ENCODE measurements at places on chromosomes 13 and 19.

- DNase-seq = no peak
Observed at GRCh38 chr13:78606471-78607408, 3.4 kb upstream of the POU4F1 start.

DNA sequence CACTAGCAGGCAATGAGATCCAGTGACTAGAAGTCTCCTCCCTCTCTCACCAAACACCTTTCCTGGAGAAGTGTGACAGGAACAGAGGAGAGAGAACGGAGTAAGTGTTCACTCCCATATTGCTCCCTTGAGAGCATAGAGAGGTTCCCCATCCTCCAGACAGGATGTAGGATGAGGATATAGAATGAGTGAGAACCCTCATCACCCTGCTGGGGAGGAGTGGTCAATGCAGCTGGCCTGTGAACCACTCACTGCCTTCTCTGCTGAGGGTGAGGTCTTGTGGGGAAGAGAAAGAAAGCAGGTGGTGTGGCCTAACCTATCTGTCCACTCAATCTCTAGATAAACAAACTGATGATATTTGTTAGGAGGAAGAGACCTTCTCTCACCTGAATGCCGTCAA is 386.6 kb downstream of the PCDH20 start:
- DNase-seq = no peak

- DNase-seq = no peak
Observed at GRCh38 chr19:41422955-41423354, 4.2 kb downstream of the B3GNT8 start.

DNA sequence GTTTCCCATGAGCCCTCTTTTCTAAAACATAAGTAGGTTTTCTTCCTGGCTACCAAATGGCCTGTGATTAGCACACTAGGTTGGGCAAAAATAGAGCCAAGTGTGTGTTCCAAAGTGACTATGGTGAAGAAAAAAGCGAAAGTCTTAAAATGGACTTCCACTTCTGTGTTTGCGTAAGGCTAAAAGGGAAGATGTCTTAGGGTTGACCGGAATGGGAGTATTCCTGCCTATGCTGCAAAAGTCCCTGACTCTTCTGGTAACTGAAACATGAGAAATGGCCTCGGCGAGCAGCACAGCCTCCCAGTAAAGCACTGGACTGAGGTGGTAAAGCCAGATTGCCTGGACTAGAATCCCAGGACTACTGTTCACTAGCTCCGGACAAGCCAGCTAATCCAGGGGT is 2.4 kb upstream of the FPR1 start:
- no peak for DNase-seq

GRCh38 chr13:98632961-98633360 is 56.1 kb upstream of the STK24 start:
- DNase-seq = no peak

DNA sequence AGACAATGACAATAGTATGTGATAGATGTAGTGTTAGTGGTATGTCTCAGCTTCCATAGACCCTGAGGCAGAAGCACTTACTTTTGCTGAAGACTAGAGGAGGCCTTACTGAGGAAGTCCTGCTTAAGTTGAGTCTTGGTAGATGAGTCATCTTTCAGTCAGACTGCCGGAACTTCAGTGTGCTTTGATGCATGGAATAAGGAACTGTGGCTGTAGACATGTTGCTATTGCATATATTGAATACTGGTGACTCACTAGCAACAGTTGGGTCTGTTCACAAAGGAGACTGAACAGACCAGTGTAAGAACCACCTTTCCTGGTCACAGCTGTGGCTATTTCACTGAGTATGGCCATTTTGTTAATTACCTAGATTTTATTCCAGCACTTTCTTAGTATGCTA is 1000.6 kb downstream of the OLFM4 start:
- peak; percentile 33 for DNase-seq

- no peak for DNase-seq
Observed at GRCh38 chr19:17951990-17952976, 14.6 kb upstream of the KCNN1 start.

- DNase-seq = no peak
Observed at GRCh38 chr13:39760521-39760920, 105.1 kb downstream of the COG6 start.

DNA sequence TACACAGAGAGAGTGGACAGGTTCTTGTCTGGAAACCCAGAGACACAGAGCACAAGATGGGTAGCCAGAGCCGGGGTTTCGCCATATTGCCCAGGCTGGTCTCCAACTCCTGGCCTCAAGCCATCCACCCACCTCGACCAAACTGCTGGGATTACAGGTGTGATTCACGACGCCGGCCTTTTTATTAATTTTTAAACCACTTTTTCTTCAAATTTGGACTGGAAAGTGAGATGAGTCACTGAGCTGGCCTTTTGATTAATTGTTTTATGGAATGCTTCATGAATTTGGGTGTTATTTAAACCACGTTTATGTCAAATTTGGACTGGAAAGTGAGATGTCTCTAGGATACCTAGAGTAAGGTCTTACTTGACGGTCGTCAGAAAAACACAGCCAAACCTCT is 12.1 kb upstream of the IGFL1 start:
- no peak for DNase-seq

- no peak for DNase-seq
Observed at GRCh38 chr13:105665284-105665683, 870.2 kb downstream of the EFNB2 start.

DNA sequence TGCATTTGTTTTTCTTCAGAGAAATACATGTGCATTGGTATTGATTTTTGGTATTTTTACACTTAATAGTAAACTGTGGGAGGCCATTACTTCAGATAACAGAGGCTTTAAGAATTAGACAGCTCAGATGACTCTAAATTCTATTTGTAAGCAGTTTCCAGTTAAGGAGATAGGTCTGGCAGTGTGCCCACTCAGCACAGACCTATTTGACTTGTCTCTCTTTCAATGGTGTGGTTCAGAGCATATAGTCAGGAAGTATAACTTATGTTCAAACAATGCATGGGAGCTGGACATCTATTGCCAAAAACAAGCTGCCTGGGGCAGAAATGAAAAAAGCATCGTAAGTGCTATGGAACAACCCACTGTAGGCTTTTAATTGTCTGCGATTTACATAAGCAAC is 370.7 kb downstream of the HS6ST3 start:
- no peak for DNase-seq

GRCh38 chr19:50465000-50465399 is 11.3 kb upstream of the EMC10 start:
- no peak for DNase-seq

DNA sequence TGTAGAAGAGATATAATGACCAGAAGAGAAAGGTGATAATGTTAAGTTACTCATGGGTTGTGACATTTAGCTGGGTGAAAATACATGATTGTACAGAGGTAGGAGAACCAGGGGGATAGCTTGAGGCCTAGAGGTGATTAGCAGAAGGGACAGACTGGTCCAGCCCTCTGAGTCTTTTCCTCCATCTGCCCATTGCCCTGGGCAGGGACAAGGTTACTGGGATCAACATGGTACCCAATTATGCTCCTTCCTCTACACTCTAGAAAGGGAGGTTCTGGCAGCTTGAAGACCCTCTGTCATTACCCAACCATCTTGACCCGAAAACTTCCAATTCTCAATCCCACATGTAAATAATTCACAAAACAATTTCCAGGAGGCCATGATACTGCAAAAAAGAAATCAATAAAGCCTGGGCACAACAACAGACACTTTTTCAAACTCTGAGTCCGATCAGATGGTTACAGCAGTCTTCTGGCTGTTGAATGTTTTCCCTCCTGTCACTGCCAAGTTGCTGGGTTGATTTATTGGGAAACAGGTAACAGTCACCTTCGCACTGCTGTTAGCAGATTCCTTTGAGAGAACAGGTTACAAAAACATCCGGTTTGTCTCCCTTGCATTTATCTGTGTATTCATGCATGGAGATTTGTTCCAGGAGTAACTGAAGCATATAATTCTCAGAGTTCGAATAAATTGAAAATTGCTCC is 239.1 kb upstream of the HTR2A start:
- no peak for DNase-seq

- DNase-seq = no peak
Observed at GRCh38 chr13:46352805-46353204, 34.2 kb downstream of the RUBCNL start.

GRCh38 chr13:46648166-46648607 is 95.2 kb downstream of the LRCH1 start:
- DNase-seq = no peak

DNA sequence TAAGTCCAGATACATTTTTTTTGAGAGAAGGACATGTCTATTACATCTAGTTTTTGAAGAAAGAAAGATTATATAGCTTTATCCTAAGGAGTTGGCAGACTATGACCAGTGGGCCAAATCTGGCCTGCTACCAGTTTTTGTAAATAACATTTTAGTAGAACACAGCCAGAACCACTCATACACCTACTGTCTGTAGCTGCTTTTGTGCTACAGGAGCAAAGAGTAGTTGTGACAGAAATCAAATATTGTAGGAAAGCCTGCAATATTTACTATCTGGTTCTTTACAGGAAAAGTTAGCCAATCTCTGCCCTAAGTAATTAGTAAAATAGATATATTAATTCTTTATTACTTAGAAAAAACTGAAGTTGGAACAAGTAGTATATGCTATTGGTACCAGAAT is 17.2 kb downstream of the TDRD3 start:
- no peak for DNase-seq

GRCh38 chr19:31783592-31783991 is 434.4 kb upstream of the TSHZ3 start:
- DNase-seq = no peak

- DNase-seq = no peak
Observed at GRCh38 chr19:2588081-2588777, 112.3 kb downstream of the GADD45B start.

GRCh38 chr19:15418579-15419412 is at the start of gene AKAP8L:
TSS of gene AKAP8L (minus strand) at chr19:15418988. CDS start at chr19:15418923, 65 bp downstream.
- peak; percentile 100 for DNase-seq

GRCh38 chr13:79227418-79227817 is 178.6 kb downstream of the RBM26 start:
- no peak for DNase-seq

- no peak for DNase-seq
Observed at GRCh38 chr19:49214701-49215100, 57.1 kb downstream of the TRPM4 start.

GRCh38 chr19:47375694-47376588 is 26.8 kb downstream of the DHX34 start:
- no peak for DNase-seq

GRCh38 chr19:10625003-10625761 is at the start of gene SLC44A2:
TSS of gene SLC44A2 (plus strand) at chr19:10625553. CDS start at chr19:10625634, 81 bp downstream.
- DNase-seq = peak; percentile 21

DNA sequence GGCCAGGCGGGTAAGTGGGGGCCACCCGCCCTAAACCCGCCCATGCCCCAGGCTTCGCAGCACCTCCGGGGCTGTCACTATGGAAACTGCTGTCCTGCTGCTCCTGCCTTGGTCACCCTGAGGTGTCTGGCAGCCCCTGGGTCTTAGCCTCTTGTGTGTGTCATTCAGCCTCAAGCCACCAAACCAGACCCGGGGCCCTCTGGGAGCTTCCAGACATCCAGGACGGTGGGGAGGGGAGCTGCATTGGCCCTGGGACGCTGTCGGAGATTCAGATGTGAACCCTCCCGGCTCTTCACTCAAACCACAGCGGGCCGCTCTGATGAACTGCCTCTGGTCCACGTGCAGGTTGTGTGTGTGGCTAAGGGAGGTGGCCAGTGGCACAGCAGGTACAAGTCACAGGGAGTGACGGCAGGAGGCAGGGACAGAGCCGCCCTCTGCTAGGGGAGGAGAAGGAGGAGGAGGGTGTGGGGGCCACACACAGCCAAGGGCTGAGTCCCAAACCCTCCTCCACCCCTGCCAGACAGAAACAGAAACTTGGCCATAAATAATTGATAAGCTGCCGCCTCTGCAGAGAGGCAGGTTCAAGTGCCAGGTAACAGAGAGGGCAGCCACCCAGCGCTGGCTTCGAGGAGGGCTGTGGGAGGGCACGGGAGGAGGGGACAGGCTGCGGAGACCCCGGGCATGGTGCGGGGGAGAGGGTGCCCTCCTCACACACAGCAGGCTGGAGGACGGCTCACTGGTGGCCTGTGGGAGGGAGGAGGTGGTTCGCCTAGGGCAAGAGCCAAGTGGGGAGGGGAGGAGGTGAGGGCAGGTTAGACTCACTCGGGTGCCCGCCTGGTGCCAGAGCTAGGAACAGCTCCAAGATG is 8.0 kb downstream of the NANOS3 start:
- DNase-seq = no peak

- DNase-seq = peak; percentile 72
Observed at GRCh38 chr13:75357576-75358289, 124.2 kb downstream of the TBC1D4 start.

DNA sequence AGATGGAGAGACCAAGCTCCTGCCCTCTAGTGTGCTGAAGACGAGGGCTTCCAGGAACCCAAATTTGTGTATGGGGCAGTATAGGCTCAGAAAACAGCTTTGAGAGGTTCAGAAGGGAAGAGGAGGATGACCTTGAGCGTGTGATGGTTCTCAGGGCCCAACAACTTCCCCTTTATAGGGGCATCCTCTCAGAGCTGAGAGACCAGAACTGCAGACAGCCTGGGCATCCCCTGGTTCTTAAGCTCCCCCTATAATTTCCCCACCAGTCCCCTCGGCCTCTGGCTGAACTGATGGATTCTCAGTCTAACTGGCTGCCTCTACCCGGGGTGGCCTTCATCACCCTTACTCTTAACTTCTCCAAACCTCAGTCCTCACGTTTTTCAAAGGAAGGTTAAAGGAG is 167.5 kb downstream of the URI1 start:
- DNase-seq = no peak

DNA sequence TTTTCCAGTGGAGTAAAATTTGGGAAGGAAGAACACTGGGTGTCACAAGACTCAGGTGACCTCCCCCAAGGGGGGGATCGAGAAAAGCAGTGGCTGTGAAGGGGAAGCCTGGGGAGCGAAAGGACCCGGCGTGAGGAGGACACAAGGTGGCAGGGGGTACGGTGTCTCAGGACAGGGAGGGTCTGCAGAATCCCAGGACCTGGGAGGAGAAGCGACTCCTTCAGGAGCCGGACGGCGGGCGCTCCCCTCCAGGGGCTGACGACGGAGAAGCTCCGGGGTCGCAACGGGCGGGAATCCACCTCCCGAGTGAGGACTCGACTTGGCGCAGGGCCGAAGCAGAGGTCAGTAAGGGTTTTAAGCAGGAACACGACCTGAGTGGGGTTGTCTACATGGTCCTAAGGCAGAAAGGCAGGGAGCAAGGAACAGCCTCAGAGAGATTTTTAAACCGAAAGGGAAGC is 529 bp downstream of the ZNF836 start:
- DNase-seq = no peak

DNA sequence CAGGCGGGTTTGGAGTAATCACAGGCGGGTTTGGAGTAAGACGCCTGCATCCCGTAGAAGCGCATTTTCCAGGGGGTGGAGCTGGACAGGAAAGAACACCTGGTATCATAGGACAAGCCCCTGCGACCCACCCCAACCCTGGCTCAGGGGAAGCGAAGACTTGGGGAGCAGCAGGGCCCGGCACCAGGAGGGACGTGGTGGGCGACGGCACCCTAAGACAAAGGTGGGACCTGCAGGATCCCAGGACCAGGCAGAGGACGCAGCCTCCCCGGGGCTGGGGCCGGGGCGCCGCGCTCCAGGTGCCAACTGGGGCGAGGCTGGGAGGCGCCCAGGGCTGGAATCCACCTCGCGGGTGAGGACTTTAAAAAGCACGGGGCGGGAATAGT is 520 bp downstream of the ZNF600 start:
- no peak for DNase-seq

Data from COLO829 (cell line).